ENCODE measurements at places on chromosomes 11 and 22. TPM values are rescaled to one million over a fixed set of nuclear protein-coding genes. Genes with fewer than 3 reads are reported as not detected.

The ENTHD1 gene
- total RNA-seq = not detected

The OR5B21 gene
- not detected for total RNA-seq

The SLCO2B1 gene
- 28.2 TPM for total RNA-seq

The CHADL gene
- total RNA-seq = 7.2 TPM

GRCh38 chr11:3669128-3669527 is 2.1 kb downstream of the CHRNA10 start:
- H3K27me3 ChIP-seq = no peaks in the 10 kb centered on the region
- H3K4me3 ChIP-seq = no peak overlapping the region
- DNase-seq = no peak
- H3K36me3 ChIP-seq = peaks cover 92% of the 10 kb centered on the region

DNA sequence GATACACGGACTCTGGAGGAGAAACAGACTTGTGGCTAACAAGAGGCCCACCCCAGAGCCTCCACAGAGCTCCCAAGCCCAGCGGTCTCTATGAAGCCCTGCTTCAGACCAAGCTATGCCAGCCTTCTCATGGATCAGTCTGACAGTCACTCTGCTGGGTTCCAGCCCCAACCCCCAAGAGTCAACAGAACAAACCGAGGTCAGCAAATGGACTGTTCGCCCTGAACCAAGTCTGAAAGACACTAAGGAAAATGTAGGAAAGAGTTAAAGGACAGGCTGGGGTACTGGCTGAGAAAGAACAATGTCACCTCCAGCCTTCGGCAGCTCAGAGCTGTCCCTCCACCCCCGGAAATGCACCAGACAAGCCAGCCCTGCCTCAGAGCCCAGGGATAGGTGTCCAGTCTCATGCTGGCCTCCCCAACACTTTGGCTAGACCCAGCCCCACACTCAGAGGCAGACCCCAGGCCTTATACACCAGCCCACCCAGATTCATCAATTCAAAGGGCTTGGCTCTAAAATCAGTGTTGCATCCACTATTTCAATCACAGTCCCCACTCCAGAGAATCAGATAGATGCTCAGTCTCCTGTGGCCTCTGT is 3.8 kb downstream of the ARFGAP2 start:
- no peak overlapping the region for H3K4me3 ChIP-seq
- peaks cover 7% of the 10 kb centered on the region for H3K36me3 ChIP-seq
- H3K27me3 ChIP-seq = no peaks in the 10 kb centered on the region
- no peak overlapping the region for H3K27ac ChIP-seq

DNA sequence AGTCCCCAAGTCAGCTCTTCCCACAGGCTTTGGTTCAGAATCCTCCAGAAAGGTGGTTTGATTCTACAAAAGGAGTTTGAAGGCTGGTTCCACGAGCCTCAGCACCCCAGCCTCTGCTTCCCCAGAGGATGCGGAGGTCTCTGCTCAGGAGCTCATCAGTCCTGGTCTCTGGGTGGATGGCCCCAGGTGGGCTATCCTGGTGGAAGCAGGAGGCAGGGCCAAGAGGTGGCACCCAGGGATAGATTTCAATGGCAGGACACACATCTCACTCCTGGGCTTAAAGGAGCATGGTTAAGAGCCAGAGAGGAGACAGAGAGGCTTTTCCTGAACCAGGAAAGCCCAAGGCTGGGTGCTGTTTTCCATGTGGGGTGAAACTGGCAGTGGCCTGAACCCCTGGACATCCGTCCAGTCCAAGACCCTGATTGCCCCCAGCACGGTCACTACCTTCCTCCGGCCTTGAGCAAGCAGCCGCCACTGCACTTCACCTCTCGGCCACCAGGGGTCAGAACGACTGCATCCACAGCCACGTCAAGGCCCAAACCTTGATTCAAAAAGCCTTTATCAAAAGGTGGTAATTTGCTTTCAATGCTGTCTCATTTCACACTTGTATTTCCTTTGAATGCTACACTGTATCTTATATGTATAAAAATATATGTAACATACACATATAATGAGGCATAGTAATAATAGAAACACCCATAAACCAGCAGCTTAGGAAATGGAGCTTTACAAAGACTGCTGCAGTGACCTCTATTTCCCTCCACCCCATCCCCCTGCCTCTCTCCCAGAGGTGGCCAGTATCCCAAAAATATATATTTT is 19.3 kb upstream of the FXYD2 start:
- peak; percentile 84 for DNase-seq
- peaks cover 25% of the 10 kb centered on the region for H3K36me3 ChIP-seq
- no peak overlapping the region for H3K4me3 ChIP-seq
- peaks cover 36% of the 10 kb centered on the region for H3K4me1 ChIP-seq

GRCh38 chr11:46298699-46299433 is 21.4 kb downstream of the CREB3L1 start:
- peaks cover 28% of the 10 kb centered on the region for H3K4me1 ChIP-seq
- no peak overlapping the region for H3K4me3 ChIP-seq
- H3K36me3 ChIP-seq = no peaks in the 10 kb centered on the region

- DNase-seq = no peak
- H3K27me3 ChIP-seq = peaks cover 4% of the 10 kb centered on the region
- no peaks in the 10 kb centered on the region for H3K36me3 ChIP-seq
- no peak overlapping the region for H3K27ac ChIP-seq
These were observed 153.2 kb upstream of the NARS2 start for GRCh38 chr11:78727816-78728215.

DNA sequence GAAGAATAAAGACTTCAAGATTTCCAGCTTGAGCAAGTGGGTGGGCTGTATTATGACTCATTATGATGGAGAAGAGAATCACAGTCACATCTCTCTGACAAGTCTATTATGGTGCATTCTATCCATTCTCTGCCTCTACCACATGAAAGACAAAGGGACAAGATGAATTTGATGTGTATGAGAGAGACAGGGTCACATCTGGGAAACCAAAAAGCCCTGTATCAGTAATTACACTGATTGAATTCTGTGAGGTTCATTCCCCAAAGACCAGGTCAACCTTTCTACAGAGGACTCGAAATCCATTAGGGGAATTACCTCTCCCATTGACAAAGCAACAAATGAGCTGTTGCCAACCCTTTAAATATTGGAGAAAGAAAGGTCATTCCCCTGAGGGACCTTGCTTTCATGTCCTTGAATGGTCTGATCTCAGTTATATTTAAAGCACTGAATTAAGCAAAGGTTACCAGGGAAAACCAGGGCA is 109.6 kb downstream of the USP35 start:
- H3K27ac ChIP-seq = no peak overlapping the region
- no peaks in the 10 kb centered on the region for H3K27me3 ChIP-seq
- no peak for DNase-seq
- peaks cover 41% of the 10 kb centered on the region for H3K4me1 ChIP-seq

GRCh38 chr11:34640050-34640923 is 19.4 kb downstream of the EHF start:
- H3K27me3 ChIP-seq = no peaks in the 10 kb centered on the region
- H3K36me3 ChIP-seq = no peaks in the 10 kb centered on the region
- no peak overlapping the region for H3K4me3 ChIP-seq
- DNase-seq = no peak
- H3K27ac ChIP-seq = no peak overlapping the region

DNA sequence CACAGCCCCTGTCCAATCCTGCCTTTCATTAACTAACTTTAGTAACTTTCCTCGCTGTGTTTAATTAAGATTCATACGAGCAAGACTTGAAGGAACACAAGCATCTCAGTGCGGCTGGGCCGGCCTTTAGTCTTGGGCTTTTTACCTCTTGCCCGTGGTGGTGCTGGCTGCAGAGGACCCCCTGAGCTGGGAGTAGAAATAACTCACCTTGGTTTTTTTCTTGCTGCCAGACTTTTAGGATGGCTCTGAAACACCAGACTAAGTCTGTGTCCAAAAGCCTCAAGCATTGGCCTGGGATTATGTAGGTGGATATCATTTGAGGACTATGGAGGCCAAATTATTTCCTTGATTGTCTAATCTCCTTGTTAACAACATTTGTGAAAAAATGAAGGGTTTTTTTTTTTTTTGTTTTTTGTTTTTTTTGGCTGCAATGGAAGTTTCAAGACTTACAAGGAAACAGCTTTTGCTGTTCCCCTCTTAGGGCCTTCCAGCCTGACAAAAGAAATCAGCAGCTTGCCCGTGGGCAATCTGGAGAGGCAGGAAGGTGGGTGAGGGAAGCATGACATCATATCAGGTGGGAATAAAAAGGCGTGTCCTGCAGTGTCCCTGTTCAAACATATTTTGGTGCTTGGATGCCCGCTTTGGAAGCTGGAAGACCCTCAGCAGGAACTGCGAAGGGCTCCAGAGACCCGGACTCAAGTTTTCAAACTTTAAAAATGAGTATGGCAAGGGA is 44.0 kb downstream of the SMIM38 start:
- DNase-seq = no peak
- peaks cover 15% of the 10 kb centered on the region for H3K4me1 ChIP-seq
- H3K27me3 ChIP-seq = no peaks in the 10 kb centered on the region

Measured in heart right ventricle (tissue), 16 donors.